ENCODE measurements at places on chromosomes 13 and 19.
A peak's percentile ranks its signal among the peaks of the same experiment; 100 is the strongest.

DNA sequence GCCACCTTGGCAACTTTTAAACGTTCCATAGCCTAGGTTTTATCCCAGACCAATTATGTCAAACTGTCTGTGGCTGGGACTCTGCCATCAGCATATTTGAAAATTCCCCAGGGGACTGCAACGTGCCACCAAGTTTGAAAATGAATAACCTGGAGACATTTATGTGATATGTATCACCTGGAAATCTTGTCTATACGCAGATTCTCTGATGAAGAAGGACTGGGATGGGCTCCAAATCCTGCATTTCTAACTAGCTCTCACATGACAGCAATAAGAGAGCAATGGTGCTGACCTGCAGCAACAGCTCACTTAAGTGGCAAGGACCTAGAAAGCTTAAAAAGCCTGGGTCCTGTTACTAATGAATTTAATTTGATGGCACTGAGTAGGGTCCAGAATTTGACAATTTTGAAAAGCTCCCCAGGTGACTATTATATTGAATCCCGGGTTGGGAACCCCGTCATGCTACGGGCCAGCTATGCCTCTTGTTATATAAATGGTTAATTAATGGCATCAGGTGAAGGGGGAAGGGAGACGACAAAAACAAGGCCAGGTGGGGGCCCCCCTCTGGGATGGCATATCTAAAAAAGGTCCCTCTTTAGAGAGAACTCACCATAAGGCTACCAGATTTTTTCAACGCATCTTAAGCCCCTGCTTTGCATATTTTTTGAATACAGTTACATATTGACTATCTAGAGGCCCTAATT lies 213.7 kb downstream of the ZIC5 start:
- no peak for DNase-seq

- no peak for DNase-seq
These were observed 126.3 kb downstream of the STK24 start for GRCh38 chr13:98450539-98451111.

DNA sequence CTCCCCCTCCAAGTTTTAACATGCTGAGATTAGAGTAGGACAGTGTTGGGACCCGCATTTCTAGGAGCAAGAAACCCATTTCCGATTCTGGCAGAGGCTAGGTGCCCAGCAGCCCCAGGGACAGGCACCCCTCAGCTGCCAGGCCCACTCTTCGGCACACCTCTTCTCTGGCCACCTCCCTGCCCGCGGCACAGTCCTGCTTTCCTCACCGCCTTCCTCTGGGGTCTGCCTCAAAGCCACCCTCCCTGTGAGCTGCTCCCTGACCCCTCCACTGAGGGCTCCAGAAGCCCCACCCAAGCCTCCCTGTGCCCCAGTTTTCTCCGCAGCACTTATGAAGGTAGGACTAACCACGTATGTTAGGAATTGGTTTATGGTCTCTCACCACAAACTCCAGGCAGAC lies 79.9 kb downstream of the STK24 start:
- no peak for DNase-seq

GRCh38 chr19:56765137-56765536 lies 75.4 kb downstream of the PEG3 start:
- peak; percentile 85 for DNase-seq

GRCh38 chr13:49759503-49759902 lies 33.0 kb downstream of the KPNA3 start:
- no peak for DNase-seq

- no peak for DNase-seq
These were observed at the start of gene LIM2 for GRCh38 chr19:51387924-51388389. LIM2 (minus strand) TSS chr19:51387974; CDS start chr19:51387443, 531 bp downstream.

GRCh38 chr19:15091918-15092753 lies 10.1 kb downstream of the OR1I1 start:
- DNase-seq = no peak

- DNase-seq = no peak
These were observed 244.4 kb upstream of the SLITRK5 start for GRCh38 chr13:87426742-87427141.

GRCh38 chr13:21671620-21672286 lies 880 bp downstream of the FGF9 start:
- DNase-seq = no peak

GRCh38 chr19:926589-927350 lies 935 bp downstream of the ARID3A start:
- DNase-seq = no peak

GRCh38 chr13:41693434-41693833 lies 236.1 kb downstream of the RGCC start:
- DNase-seq = no peak

- no peak for DNase-seq
These were observed 50.9 kb downstream of the CCDC70 start for GRCh38 chr13:51912511-51913225.

DNA sequence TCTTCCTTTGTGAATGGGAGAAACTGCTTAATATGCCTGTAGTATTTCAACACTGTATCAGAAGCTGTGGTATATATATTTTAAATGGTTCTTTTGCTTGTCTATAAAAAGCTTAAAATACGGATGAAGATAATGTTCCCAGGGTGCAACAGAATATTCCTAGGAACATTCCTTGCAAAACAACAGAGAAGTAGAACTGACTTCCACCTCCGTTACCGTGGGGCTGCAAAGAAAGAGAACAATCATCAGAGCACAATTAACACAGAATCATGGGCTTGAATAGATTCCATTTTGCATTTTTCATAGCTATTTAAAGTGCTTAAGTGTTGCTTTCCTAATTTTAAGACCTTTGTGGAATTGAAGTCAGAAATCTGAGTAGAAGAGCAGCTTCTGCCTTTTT lies 1227.7 kb downstream of the EFNB2 start:
- DNase-seq = no peak

- DNase-seq = no peak
These were observed 402.5 kb upstream of the PCDH9 start for GRCh38 chr13:67632590-67632989.

- no peak for DNase-seq
These were observed 23.8 kb downstream of the ZNF44 start for GRCh38 chr19:12270854-12271253.

DNA sequence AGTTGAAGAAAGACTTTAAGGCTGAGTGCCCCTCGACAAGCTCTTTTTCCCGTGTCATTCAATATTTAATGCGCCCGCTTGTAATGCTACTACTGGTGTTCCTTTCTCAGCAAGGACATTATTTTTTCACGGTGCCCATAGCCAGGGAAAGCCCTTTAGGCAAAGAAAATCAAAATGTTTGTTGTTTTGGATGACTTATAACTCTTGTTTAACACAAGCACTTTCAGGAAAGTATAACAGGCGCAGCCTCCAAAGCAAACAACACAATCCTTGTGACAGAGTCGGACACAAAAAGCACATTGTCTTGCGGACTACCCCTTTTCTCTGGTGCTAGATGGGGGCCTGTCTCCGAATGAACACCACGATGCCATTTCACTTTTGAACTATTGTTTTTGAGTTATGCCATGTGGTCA lies 12.4 kb downstream of the ZIC5 start:
- DNase-seq = no peak

DNA sequence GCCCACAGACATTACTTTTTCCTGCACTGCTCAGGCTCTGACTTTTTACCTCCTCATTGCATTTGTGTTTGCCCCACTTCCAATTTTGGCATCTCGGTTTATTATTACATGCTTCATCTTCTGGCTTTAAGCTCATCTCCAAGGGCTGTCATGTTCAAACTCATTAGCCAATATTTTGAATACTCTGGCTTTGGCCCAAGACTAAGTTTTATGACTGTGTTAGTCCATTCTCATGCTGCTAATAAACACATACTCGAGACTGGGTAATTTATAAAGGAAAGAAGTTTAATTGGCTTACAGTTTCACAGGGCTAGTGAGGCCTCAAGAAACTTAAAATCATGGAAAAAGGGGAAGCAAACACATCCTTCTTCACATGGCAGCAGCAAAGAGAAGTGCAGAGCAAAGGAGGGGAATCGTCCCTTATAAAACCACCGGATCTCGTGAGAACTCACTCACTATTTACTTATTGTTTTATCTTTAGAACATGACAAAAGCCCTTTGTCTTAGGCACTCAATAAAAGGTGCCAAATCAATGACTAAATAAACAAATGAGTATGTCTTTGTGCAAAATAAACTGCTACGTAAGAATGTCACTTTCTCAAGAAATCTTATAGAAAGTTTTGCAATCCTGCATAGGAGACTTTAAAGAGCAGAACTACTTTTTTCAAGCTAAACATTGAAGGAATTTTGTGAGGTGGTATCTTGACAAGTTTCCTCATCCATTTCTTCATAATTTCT lies 233.4 kb upstream of the SPRY2 start:
- no peak for DNase-seq

DNA sequence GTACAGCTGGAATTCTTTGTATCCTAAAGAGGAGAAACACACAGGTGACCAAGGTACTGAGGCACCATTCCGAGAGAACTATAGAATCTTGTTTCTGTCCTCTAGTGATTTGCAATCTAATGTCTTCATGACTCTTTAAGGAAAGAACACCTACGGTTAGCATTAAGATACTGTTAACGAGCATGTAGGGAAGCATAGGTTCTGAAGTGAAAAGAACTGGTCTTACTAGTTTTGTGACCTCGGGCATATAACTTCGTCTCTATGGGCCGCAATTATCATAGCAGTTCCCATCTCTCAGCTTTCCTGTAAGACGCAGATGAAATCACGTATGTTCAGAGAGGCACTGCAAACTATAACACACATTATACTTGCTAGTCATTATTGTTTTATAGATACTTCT lies 193.0 kb upstream of the NBEA start:
- DNase-seq = no peak

- no peak for DNase-seq
These were observed 2.6 kb upstream of the DHRS12 start for GRCh38 chr13:51806566-51806965.

DNA sequence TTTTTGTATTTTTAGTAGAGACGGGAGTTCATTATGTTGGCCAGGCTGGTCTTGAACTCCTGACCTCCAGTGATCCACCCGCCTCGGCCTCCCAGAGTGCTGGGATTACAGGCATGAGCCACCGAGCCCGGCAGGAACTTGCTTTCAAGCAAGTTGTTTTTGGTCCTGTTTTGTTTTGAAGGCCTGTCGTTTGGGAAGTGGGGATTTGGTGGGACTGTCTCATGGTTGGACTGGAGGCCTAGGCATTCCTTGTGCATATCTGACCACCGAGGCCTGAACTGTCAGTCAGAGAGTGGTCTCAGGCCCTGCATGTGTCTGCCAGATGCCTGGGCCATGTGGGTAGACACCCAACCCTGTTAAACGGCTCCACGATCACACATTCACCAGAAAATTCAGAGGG lies 26.3 kb downstream of the UBXN6 start:
- DNase-seq = no peak

GRCh38 chr19:33520048-33520643 lies 1.4 kb downstream of the PEPD start:
- DNase-seq = no peak

GRCh38 chr13:52454459-52454819 lies 839 bp upstream of the CKAP2 start:
- no peak for DNase-seq

- no peak for DNase-seq
These were observed 20.5 kb downstream of the NCAN start for GRCh38 chr19:19232261-19232721.

GRCh38 chr13:37429976-37430375 lies 168.6 kb downstream of the POSTN start:
- no peak for DNase-seq

- no peak for DNase-seq
These were observed 25.1 kb downstream of the DOT1L start for GRCh38 chr19:2188708-2189385.

DNA sequence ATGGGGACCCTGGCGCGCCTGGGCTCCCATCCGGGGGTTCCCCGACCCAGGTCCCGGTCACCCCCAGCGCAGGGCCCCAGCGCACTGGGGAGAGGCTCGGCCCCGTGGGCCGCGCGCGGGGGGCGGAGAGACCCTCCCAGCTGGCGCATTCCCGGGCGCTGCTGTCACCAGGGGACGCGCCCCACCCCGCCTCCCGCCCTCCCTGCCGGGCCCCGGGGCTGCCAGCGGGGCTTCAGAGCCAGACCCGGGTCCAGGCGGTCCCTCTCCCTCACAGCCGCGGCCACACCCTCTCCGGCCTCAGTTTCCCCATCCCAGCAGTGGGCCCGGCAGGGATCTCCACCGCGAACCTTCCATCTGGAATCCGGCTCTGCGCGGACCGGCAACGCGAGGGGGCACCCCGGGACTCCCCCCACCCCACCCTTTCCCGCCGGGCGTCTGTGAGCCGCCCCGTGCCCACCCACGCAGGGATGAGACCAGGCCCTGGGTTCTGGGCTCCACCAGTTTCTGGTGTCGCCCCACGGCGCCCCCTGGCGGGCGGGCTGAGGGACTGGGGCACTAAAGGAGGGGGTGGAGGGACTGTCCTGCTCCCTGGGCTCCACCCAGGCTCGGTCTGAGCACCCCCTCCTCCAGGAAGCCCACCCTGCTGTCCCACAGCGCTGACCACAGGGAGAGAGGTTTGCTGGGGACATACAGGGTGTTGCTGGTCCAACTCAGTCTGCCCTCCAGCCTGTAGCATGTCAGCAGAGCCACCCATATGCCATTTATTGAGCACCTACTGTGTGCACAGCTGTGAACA lies 878 bp upstream of the ADAMTSL5 start:
- DNase-seq = no peak

- DNase-seq = no peak
These were observed 61.9 kb downstream of the THSD1 start for GRCh38 chr13:52344108-52344507.

DNA sequence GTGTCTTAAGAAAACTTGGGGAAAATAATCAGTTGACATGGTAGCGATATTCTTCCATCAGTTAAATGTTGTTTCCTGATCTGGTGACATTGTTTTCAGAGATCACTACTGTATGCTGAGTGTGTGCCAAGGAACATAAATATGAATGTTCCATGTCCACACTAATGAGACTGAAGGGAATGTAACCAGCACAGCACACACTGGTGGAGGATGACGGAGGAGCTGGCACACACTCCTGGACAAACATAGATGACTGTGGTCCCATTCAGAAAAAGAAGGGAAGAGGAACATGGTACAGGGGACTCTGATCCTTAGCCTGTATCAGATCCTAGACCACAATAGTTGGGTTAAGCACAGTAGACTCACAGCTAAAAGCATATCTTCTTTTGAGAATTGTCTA lies 574.8 kb downstream of the MYO16 start:
- no peak for DNase-seq

- DNase-seq = no peak
These were observed 268.7 kb downstream of the NHLRC3 start for GRCh38 chr13:39306639-39307589.

Data from caudate nucleus (tissue), 63 donors.